ENCODE measurements at places on chromosomes 12 and 14.

DNA sequence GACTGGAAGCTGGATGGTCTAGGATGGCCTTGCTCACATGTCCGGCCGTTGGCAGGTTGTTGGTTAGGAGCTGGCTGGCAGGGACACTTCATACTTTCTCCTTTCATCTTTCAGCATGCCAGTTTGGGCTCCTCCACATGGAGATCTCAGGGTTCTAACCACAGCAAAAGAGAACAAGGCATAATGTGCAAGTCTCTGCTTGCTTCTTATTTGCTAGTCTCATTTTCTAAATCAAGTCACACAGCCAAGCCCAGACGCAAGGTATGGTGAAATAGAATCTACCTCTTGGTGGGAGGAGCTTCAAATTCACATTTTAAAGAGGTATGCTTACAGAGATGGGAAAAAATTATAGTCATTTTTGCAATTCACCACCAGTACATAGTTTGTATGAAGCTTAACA is 69.1 kb upstream of the NAP1L1 start:
- no peak for DNase-seq

- DNase-seq, result no peak
Measured at GRCh38 chr12:101924618-101925017, 47.2 kb downstream of the DRAM1 start.

DNA sequence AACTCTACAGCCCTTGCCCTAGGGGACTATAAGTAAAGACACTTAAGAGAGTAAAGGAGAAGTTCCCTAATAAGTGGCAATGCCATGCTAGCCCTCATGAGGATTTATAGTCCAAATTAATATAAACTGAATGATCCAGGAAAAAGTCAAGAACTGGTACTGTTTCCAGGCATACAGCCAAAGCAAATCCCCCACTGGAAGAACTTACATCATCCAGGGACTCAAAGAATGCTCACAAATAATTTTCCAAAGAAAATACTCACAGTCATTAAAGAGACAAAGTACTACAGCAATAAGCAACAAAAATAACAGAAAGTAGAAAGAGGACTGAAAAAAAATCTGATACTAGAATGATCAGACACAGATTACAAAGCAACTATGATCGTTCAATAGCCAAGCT is 79.7 kb upstream of the RAP1B start:
- DNase-seq, result no peak

GRCh38 chr14:87067591-87067990 is 925.4 kb downstream of the GALC start:
- no peak for DNase-seq

DNA sequence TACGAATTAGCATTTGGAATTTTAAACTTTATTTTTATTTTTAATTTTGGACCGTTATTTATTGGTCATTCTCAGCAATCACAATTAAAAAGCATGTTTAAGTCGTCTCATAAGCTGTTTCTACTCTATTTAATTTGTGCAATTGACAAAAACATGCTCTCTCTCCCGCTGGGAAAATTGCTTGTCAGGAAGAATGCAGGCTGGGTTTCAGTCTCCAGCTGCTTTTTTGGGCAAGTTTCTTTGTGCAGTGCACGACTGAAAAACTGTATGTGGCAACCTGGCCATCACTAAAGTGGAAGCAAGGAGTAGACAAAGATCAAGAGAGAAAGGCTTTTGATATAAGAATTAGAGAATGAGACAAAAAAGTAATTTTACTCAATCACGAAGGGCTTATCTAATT is 941.5 kb upstream of the MDGA2 start:
- DNase-seq, result no peak

GRCh38 chr12:108367436-108367835 is 28.3 kb upstream of the CMKLR1 start:
- no peak for DNase-seq

- no peak for DNase-seq
Measured at GRCh38 chr14:28406196-28406595, 360.4 kb upstream of the FOXG1 start.

DNA sequence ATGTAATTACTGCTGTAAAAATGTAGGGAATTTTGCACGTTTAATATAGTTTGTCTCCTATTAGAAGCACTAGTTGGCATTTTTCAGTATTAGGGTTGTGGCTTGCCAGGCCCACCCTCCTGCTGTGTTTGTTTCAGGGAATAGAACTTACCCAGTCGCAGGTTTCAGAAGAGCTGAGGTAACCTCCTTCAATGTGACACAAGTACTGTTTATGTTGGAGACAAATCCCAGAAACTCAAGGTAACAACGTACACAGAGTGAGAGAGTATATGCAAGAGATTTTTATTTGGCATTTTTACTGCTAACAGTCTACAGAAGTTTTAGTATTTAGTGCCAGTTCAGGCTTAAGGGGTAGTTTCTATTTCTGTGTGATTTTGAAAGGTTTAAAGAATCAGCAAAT is 284.3 kb downstream of the RAD51B start:
- DNase-seq, result no peak

- no peak for DNase-seq
Measured at GRCh38 chr14:22375321-22375930, 213.6 kb downstream of the DAD1 start.

DNA sequence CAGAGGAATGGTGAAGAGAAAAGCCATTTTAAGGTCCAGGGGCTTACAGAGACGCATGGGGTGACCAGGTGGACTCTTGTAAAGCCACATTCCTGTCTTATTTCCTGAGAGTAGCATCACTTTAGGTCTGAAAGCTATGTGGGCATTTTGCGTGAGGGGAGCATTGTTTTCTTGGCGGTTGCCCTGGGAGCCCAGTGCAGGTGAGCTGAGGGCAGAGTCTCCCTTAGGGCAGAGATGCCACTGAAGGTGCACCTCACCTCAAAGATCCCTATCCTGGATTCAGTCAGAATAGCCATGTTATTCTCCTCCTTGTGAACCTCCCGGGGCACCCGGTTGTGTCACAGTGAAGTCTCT is 12.4 kb downstream of the GLRX5 start:
- no peak for DNase-seq

GRCh38 chr14:104281768-104282301 is 143.4 kb downstream of the KIF26A start:
- no peak for DNase-seq

GRCh38 chr12:58489394-58489793 is 430.9 kb downstream of the LRIG3 start:
- no peak for DNase-seq

GRCh38 chr12:79023261-79023660 is 158.7 kb downstream of the SYT1 start:
- no peak for DNase-seq

- DNase-seq, result no peak
Measured at GRCh38 chr14:99635116-99635515, 9.8 kb upstream of the HHIPL1 start.

DNA sequence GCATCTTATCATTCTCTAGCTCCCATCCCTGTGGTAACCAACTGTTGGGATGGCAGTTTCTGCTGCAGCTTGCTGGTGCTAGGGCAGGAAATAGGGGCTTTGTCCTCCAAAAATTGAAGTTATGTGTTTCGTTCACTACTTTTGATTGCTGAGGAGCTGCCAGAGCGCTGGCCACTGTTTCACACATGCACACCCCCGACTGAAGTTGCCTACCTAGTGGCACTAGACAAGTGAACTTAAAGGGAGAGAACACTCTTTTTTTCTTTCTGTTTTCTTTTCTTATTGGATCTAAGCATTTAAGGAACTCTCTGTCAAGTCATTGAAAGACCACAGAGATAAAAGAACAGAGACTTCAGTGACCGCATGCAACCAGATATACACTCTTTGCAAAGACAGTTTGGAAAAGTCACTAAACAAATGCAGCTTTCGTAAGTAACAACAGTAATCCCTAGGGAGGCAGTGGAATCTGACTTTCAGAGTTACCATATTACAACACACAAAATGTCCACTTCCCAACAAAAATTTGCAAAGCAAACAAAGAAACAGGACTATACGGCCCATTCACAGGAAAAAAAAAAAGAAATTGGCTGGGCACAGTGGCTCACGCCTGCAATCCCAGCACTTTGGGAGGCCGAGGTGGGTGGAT is 12.0 kb downstream of the TFCP2 start:
- no peak for DNase-seq

DNA sequence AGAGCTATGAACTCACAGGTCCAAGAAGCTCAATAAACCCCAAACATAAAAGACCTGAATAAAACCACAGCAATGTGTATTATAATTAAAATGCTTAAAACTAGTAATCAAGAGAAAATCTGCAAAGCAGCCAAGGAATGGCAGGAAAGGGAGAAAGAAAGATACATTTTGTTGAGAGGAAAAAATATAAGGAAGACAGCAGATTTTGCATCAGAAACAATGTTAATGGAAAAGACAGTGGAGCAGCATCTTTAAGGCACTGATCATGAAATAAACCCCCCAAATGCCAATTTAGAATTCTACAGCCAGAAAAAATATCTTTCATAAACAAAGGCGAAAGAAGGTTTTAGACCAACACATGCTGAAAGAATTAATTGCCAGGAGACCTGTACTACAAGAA is 39.3 kb downstream of the RAN start:
- DNase-seq, result no peak

GRCh38 chr14:41872931-41873685 is 266.4 kb downstream of the LRFN5 start:
- DNase-seq, result no peak

- DNase-seq, result no peak
Measured at GRCh38 chr12:106867651-106868050, 88.1 kb upstream of the TMEM263 start.

DNA sequence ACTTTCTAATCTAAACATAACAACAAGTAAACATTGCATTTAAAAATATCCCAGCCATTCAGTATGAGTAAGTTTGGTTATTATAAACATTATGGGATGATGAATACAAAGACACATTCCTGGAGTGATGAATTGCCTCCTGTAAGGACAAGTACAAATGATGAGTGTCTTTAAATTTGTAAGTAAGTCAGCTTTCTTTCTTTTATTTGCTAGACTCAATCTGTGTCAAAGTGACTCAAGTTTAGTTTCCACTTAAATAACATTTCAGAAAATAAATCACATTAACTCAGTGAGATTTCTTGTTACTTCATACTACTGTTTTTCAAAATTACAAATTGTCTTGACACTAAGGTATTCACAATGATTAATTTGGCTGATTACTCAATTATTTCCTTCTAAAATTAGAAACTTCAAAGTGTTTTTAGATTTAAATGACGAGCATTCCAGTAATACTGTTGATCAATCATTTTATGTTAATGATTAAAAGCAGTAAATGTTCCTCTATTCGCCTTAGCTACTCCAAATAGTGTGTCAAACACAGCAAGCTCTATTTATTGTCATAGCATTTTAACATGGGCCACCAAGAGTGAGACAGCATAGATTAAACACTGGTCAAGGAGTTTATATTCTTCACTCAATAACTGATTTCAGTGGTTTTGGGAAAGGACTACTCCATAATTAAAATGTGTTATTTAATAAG is 658.0 kb upstream of the MDGA2 start:
- DNase-seq, result no peak

GRCh38 chr12:106580671-106581508 is 1.9 kb upstream of the RFX4 start:
- no peak for DNase-seq

DNA sequence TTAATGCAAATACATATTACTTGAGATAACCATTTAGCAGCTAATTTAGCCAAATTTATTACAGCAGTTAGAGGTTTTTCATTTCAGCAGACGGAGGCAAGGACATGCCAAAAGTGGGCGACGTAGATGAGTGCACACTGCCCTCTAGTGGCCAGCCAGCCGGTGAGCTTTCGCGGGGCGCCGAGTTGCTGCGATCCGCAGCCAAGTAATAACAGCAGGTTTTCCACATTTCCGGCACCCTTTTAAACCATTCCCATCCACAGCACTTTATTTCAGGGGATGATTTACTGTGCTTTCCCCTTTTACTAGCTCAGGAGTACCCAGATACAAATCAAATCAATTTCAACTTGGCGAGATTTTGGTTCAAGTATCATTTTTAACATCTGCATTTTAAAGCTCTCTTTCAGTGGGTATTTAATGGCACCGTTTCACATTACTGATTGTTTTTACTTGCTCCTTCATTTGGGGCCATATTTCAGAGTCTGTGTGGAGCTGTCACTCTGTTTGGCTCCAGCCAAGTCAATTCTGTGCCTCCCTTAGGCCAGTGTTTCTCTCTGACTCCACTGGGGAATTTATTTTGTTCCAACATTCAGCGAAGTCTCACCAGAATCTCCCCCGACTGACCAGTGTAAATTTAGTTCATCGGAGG is 158.0 kb downstream of the EGLN3 start:
- peak; percentile 62 for DNase-seq

GRCh38 chr14:58395562-58395811 is 243 bp upstream of the TOMM20L start:
- no peak for DNase-seq

DNA sequence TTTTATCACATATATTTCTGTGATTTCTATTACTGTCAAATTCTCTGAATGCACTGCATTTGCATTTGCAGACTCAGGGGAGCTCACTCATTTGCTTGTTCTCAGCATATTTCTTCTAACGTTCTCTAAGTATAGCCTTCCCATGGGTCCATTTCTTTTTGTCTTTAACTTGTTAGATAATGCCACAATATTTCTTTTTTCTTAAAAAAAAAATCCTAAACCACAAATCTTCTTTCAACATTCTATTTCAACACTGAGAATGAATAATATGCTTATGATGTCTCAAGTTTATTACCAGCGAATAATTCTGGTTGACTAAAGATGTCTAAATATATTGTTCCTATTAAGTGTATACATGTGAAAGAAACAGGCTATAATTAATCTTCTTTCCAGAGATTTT is 200.2 kb downstream of the ANO6 start:
- no peak for DNase-seq

DNA sequence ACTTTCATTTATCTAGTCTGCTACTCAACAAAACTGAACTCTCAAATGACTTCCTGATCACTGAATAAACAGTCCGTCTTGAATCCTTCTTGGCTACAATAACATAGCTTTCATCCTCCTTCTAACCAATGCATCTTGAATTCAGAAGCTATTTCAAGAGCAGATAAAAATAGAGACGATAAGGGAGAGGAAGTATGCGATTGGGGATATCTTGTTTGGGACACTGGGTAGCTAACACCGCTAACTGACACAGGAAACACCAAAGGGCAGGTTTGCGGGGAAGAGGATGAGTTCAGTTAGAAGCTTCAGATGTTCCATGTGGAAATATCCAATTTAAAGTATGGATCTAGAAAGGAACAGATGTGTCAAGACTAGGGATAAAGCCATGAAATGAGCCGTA is 102.5 kb downstream of the SLC41A2 start:
- DNase-seq, result no peak

- no peak for DNase-seq
Measured at GRCh38 chr14:32375663-32376062, 46.6 kb downstream of the AKAP6 start.

DNA sequence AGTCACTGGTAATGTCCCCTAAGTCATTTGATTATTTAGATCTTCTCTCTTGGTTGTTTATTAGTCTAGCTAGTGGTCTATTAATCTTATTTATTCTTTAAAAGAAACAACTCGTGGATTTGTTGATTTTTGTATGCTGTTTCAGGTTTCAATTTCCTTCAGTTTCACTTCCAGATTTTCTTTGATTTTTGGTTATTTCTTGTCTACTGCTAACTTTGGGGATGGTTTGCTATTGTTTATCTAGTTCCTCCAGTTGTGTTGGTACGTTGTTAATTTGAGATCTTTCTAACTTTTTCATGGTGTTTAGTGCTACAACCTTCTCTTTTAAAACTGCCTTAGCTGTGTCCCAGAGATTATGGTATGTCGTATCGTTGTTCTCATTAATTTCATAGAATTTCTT is 18.5 kb upstream of the CD69 start:
- DNase-seq, result no peak

- no peak for DNase-seq
Measured at GRCh38 chr12:66590275-66590985, 88.4 kb downstream of the GRIP1 start.

All from T-helper 9 cell (primary cell).